ENCODE measurements at places on chromosomes 11 and 22.
A peak's percentile ranks its signal among the peaks of the same experiment; 100 is the strongest.

- no peaks in the 10 kb centered on the region for H3K4me1 ChIP-seq
- no peak for DNase-seq
- H3K4me3 ChIP-seq, result no peak overlapping the region
- H3K27me3 ChIP-seq, result no peaks in the 10 kb centered on the region
These were observed 369.4 kb upstream of the ISX start for GRCh38 chr22:34696557-34696956.

DNA sequence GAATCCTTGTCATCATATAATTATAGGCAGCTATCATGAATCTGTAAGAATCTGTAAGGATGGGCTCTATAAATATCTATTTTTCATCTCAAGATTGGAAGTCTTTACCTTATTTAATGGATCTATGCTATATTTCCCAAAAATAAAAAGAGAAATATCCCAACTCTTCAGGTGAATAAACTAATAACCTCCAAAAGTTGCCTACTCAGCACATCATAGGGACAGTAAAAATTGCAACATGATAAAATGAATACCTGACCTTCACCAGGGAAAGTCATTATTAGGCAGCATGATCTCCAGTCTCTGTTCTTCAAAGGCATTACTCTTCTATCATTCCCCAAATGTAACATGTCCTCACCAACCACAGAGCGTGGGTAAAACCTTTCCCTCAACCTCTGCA, 277.3 kb downstream of the RAB38 start:
- no peaks in the 10 kb centered on the region for H3K27me3 ChIP-seq
- no peaks in the 10 kb centered on the region for H3K36me3 ChIP-seq
- DNase-seq, result no peak
- H3K27ac ChIP-seq, result no peak overlapping the region
- no peak overlapping the region for H3K4me3 ChIP-seq
- H3K4me1 ChIP-seq, result no peaks in the 10 kb centered on the region

DNA sequence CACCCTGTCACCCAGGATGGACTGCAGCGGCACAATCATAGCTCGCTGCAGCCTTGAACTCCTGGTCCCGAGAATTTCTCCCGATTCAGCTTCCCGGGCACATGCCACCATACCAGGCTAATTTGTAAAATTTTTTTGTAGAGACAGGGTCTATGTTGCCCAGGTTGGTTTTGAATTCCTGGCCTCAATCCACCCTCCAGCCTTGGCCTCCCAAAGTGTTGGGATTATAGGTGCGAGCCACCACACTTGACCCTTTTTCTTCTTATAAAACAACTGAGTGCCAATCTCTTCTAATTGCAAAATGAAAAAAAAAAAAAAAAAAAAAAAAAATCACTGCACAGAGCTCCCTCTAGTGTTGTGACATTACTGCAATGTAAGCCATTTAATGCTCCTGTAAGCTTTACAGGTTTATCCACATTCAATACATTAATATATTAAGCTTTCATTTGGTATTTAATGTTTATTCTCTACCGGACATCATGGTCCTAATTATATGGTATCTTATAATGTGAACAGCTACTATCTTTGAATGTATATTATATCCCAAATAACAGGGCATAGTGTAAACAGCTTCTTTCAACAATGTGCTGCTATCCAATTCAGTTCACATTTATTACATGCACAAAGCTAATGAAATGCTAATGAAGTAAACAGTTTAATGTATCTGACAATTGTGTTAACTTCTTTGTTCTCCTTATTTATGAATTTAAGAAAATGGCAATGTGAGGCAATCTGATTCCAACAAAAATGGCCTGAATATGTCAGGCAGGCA, 44.6 kb downstream of the COPB1 start:
- peaks cover 7% of the 10 kb centered on the region for H3K4me1 ChIP-seq
- H3K27me3 ChIP-seq, result no peaks in the 10 kb centered on the region
- no peak overlapping the region for H3K4me3 ChIP-seq
- peaks cover 19% of the 10 kb centered on the region for H3K36me3 ChIP-seq
- no peak for DNase-seq
- H3K27ac ChIP-seq, result peak overlapping the region; percentile 20

GRCh38 chr11:67280788-67281551, 8.1 kb upstream of the ANKRD13D start:
- H3K4me3 ChIP-seq, result no peak overlapping the region
- no peaks in the 10 kb centered on the region for H3K27me3 ChIP-seq
- H3K4me1 ChIP-seq, result peaks cover 35% of the 10 kb centered on the region

DNA sequence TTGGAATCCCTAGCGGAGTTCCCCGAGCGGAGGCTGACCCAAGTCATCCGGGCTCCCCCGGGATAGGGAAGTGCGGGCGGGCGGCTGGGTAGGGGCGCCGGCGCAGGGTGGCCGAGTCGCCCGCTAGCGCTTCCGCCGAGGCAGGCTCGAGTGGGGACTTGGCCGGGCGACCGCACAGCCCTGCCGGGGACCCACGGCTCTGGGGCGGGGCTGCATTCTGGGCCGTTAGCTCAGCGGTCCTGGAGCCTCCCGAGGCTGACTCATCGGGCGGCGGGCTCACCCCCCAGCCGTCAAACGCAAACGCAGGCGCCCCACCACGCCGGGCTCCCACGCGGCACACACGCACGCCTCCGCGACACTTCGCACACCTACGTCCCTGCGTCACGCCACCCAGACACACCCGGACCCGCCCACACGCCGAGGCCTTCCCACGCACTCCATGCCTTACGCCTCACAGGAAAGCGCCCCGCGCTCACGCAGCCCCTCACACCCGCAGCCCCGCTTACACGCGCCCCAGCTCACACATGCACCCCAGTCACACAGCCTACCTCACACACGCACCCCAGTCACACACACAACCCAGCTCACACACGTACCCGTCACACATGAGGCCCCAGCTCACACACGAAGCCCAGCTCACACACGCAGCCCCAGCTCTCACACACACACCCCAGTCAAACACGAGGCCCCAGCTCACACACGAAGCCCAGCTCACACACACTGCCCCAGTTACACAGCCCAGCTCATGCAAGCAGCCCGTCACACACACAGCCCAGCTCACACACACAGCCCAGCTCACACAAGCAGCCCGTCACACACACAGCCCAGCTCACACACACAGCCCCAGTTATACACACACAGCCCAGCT, 1.2 kb downstream of the PHLDB1 start:
- H3K27me3 ChIP-seq, result peaks cover 12% of the 10 kb centered on the region
- H3K27ac ChIP-seq, result peak overlapping the region; percentile 76
- peaks cover 20% of the 10 kb centered on the region for H3K4me1 ChIP-seq
- H3K36me3 ChIP-seq, result no peaks in the 10 kb centered on the region
- DNase-seq, result peak; percentile 79
- peak overlapping the region; percentile 73 for H3K4me3 ChIP-seq

GRCh38 chr11:134414766-134415765, 3.0 kb upstream of the B3GAT1 start:
- H3K27me3 ChIP-seq, result peaks cover 49% of the 10 kb centered on the region
- H3K4me3 ChIP-seq, result no peak overlapping the region
- no peak overlapping the region for H3K27ac ChIP-seq
- H3K36me3 ChIP-seq, result no peaks in the 10 kb centered on the region

DNA sequence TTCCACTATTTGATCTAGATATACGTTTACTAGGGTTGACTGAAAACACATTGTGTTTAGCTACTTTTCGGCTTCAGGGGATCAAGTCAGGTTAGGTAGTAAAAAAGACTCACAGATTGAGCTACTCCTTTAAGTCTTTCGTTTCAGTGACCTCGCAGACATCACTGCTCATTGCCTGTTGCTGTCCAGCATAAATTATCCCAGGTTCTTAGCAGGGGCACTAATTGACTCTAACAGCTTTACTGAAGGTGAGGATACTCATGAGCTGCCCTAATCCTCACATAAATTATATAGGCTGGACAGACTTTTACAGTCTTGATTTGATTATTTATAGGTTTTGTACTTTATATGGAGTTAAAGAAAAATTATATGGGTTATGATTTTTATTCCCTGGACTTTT, 3.7 kb downstream of the CARD18 start:
- no peaks in the 10 kb centered on the region for H3K4me1 ChIP-seq
- H3K4me3 ChIP-seq, result no peak overlapping the region
- H3K36me3 ChIP-seq, result no peaks in the 10 kb centered on the region

- no peak overlapping the region for H3K27ac ChIP-seq
- DNase-seq, result peak; percentile 56
- no peaks in the 10 kb centered on the region for H3K4me1 ChIP-seq
- no peak overlapping the region for H3K4me3 ChIP-seq
These were observed 35.8 kb downstream of the SC5D start for GRCh38 chr11:121328176-121328966.

DNA sequence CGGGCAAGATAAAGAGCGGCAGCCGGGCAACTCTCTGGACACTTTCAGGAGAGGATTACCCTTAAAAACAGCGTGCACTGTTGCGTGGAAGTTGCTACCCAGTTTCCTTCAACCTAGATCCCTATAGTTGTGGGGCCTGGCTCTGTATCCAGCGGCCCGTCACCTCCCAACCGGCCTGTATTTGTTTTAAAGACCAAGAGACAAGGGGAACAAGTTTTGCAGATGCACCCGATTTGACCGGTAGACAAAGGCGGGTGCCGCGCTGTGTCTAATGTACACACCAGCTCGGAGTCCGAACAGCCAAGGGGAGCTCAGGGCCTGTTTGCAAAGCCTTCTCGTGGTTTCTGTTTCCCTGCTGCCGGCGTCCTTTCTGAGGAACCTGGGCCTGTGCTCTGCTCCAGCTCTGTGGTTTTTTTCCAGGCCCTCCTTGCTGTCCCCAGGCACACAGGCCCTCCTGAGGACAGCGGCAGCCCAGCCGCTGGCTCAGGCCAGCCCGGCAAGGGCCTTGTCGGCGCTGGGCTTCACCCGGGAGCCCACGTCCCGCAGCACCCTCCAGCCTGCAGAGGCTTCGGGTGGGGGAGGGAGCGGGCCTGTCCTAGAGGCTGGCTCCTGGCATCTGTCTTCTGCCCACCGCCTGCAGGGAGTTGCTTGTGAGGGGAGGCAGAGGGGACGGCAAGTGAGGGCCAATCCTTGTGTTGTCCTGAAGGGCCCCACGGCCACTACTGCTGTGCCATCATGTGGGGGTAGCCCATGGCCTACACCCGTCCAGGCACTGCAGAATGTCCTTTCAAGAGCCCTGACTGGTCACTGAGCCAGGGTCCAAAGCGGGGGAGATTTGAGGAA, 1.4 kb downstream of the TBX1 start:
- DNase-seq, result no peak
- peaks cover 47% of the 10 kb centered on the region for H3K27me3 ChIP-seq
- H3K4me3 ChIP-seq, result peak overlapping the region; percentile 50

GRCh38 chr11:13352711-13353110, 75.1 kb downstream of the BMAL1 start:
- no peak for DNase-seq
- H3K27ac ChIP-seq, result no peak overlapping the region
- no peaks in the 10 kb centered on the region for H3K27me3 ChIP-seq
- peaks cover 15% of the 10 kb centered on the region for H3K4me1 ChIP-seq
- peaks cover 1% of the 10 kb centered on the region for H3K36me3 ChIP-seq

DNA sequence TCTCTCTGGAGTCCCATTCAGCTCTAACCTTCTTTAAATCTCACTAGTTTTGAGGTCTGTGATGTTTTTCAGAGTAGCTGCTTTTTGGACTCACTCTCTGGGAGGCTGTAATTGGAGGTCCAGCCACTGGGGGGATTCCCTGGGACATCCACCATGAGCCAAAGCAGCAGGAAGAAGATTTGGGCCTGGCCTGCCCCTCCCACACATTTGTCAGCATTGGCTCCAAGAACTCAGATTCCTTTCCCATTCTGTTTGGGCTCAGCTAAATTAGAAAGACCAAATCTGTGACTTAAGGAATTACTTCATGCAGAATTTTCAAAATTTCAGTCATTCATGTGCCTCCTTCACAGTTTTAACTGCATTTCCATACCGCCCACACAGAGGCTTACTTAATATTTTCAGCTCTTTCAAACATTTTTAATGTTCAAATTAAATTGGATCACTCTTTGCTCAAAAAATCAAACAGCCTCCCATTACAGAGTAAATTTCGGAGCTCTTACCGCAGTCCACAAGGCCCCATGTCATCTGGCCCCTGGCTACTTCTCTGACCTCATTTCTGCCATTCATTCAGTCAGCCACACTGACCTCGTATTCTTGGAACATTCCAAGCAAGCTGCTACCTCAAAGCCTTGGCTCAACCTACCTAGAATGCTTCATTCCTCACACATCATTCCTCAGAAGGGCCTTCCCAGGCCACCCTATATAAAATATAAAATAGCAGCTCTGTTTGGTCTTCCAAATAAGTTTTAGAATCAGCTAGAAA, 54.5 kb upstream of the RRAS2 start:
- H3K27me3 ChIP-seq, result no peaks in the 10 kb centered on the region
- H3K36me3 ChIP-seq, result no peaks in the 10 kb centered on the region
- DNase-seq, result peak; percentile 62
- H3K27ac ChIP-seq, result peak overlapping the region; percentile 87

GRCh38 chr11:11148104-11148509, 204.9 kb downstream of the CSNK2A3 start:
- no peak overlapping the region for H3K27ac ChIP-seq
- no peaks in the 10 kb centered on the region for H3K36me3 ChIP-seq
- DNase-seq, result peak; percentile 32
- peaks cover 29% of the 10 kb centered on the region for H3K4me1 ChIP-seq

GRCh38 chr11:134019500-134019899, 49.4 kb upstream of the JAM3 start:
- H3K27me3 ChIP-seq, result peaks cover 4% of the 10 kb centered on the region
- peaks cover 3% of the 10 kb centered on the region for H3K4me1 ChIP-seq
- no peaks in the 10 kb centered on the region for H3K36me3 ChIP-seq
- DNase-seq, result no peak

- no peaks in the 10 kb centered on the region for H3K27me3 ChIP-seq
- no peak overlapping the region for H3K4me3 ChIP-seq
- peaks cover 1% of the 10 kb centered on the region for H3K36me3 ChIP-seq
- peak overlapping the region; percentile 84 for H3K27ac ChIP-seq
- H3K4me1 ChIP-seq, result peaks cover 59% of the 10 kb centered on the region
These were observed 8.4 kb upstream of the CD248 start for GRCh38 chr11:66325263-66325671.

- DNase-seq, result no peak
- H3K4me1 ChIP-seq, result no peaks in the 10 kb centered on the region
- H3K27me3 ChIP-seq, result peaks cover 7% of the 10 kb centered on the region
- no peak overlapping the region for H3K27ac ChIP-seq
- H3K36me3 ChIP-seq, result no peaks in the 10 kb centered on the region
These were observed 346.6 kb upstream of the NCAM1 start for GRCh38 chr11:112614605-112615004.

- H3K36me3 ChIP-seq, result no peaks in the 10 kb centered on the region
- no peak overlapping the region for H3K27ac ChIP-seq
- H3K27me3 ChIP-seq, result no peaks in the 10 kb centered on the region
- no peaks in the 10 kb centered on the region for H3K4me1 ChIP-seq
These were observed 27.0 kb upstream of the TTLL12 start for GRCh38 chr22:43213962-43214361.

DNA sequence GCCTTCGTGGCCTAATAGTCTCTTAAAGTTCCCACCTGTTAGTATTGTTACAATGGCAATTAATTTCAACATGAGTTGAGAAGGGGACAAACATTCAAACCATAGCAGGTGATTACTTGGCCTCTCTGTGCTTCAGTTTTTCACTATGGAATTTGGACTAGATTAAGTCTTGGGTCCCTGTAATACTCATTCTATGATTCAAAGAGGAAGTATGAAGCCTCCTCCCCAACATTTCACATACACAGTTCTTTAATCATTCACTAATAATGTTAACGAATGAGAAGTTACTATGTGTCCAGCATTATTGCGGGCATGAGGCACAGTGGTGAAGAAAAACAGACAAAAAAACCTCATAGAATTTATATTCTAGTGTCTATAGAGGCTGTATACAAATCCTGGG, 19.9 kb upstream of the USP47 start:
- H3K27ac ChIP-seq, result no peak overlapping the region
- no peaks in the 10 kb centered on the region for H3K4me1 ChIP-seq
- no peak overlapping the region for H3K4me3 ChIP-seq
- no peaks in the 10 kb centered on the region for H3K36me3 ChIP-seq

Measured in activated CD8-positive, alpha-beta T cell treated with anti-CD3 and anti-CD28 coated beads for 36 hours (primary cell).